ENCODE measurements at places on chromosomes 4 and X.

DNA sequence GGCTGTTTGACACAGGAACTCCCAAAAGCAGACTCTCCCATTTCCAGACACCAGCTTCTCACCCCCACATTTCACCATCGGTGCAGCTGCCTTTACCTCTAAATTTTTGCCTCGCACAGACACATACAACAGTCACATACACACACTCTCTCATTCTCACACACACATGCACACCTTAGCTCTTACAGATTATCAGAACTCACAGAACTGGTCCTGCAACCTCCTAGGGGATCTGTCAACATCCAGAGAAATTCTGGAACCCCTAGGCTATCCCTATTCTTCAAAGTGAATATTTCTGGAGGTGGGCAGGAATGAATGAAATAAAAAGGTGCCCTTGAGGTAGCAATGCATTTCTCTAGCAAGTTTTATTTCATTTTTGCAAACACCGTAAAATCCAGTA lies 4.1 kb downstream of the HS6ST2 start:
- DNase-seq: no peak

DNA sequence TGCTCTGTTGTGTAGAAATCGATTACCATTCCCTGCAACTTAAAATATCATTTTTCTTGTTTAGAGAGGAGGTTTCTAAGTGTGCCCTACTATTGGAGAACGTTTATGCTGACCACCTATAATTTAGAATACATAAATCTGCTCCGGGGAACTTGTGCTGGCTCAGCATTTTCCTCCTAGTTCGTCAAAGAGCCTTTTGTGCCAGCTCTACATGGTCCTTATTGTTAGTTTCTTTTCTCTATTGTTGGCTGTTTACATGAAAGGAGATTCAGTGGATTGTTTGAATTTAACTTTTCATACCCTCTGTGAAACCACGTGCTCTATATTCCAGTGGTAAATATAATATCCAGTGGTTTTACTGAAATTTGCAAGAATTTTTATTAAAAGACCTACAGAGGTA lies 53.4 kb upstream of the ATP8A1 start:
- DNase-seq: no peak

DNA sequence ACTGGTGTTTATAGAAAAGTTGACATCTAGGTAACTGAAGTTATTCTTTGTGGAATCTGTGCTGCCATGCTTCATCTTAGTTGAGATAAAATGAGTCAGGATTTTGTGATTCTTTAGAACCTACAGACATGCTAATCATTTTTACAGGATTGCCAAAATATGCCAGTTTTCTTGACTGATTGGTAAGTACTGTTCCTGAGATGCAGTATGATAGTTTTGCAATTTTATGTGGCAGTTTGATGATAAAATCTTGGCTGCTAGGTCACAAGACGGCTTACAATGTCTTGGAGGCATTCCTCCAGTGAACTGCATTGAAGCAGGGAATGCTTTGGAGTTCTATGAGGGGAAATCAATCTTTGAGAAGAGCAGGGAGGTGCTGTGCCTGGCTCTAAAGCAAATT lies 104.4 kb upstream of the ESX1 start:
- DNase-seq: no peak

- DNase-seq: no peak
Measured at GRCh38 chr4:41897698-41898097, 37.5 kb upstream of the TMEM33 start.

DNA sequence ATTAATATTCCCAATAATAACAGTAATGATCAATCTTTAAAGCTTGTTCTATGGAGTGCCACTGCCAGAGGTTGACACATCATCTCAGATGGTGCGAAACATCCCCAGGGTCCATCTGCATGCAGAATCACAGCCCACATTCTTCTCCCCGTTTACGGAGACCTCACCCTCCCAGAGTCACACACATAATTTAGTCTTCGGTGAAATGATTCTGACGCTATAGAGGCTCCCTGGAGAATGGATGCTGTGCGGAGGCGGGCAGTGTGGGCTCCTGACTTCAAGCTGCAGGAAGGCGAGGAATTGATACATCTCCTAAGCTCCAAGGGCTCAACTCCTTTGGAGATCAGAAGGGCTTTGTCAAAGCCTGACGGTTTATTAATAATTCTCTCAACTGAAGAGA lies 11.0 kb upstream of the ARHGAP36 start:
- no peak for DNase-seq

DNA sequence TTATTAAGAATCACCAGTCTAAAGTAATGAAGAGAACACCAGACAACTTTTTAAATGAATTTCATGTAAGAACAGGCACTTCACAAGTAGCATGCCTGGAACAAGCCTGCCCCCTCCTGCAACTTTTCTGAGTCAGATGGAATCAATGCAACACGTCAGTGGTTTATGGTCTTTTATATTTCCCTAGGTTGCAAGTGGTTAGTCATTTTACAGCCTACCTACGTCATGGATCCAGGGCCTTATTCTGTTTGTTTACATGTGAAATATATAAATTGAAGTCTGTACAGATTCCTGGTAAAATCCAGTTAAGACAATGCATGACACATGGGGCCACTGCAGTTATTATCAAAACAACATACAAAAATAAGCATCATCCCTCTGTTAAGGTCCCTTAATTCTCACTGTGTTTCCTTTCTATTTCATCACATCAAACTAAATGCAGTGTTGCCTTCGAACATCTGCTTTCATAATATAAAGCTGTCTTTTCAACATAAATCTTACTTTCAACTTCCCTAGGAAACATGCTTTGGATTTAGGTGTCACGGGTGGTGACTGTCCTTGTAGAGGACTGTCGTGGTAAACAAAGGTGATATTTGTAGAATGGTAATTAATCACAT lies 309.3 kb downstream of the FRMPD4 start:
- DNase-seq: no peak

DNA sequence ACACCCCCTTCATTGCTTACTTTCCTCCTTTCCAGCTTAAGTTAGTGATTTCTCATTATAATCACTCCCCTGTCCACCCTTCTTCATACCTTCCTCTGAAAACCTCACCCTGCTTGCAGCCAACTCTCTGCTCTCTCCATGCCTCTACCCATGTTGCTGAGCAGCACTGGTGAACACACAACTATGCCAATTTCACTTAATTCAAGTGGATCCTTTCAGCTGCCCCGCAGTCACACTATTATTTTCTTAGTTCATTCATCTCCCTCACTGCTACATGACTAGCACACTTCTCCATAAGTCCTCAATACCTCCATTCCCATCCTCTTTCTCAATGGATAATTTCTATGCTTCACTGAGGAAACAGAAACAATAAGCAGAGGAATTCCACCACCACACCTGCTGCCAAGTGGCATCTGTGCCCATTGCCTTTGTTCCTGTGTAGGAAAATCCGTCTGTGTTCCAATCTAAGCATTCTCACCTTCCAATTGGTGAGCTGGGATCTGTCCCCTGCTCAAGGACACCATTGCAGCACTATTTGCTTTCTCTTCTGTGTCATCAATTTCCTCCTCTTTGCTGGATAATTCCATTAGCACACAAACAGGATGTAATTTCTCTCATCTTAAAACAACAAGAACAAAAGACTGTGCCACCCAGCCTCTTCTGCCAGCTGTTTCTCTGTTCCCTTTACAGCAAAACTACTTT lies 25.2 kb upstream of the PRSS48 start:
- no peak for DNase-seq

DNA sequence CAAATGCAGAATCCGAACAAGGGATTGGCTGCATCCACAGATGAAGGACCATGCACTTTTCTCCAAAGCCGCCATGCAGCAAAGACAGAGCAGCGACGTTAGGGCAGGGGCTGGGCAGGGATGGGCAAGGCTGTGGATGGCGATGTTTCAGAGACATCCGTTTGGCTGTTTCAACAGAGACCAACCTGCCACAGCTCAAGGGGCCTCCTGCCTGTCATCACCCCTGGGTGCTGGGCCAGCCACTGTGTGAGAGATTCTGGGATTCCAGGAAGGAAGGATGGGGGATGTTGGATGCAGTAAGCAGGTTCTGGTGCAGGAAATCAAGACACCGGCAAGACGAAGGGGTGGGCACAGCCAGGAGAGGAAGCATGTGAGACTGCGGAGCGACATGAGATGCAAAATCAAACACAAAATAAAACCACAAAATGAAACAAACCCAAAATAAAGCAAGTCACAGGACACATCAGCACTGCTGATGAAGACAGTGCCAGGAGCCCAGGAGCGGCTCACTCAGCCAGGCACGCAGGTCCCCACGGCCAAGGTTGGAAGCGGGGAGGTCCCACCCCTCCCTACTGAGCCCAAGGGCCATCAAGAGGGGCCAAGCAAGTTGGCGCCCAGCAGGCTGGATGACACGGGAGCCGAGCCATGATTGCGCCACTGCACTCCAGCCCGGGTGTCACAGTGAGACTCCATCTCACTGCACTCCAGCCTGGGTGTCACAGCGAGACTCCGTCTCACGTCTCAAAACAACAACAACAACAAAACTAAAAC lies 68.1 kb downstream of the FAM53A start:
- no peak for DNase-seq

DNA sequence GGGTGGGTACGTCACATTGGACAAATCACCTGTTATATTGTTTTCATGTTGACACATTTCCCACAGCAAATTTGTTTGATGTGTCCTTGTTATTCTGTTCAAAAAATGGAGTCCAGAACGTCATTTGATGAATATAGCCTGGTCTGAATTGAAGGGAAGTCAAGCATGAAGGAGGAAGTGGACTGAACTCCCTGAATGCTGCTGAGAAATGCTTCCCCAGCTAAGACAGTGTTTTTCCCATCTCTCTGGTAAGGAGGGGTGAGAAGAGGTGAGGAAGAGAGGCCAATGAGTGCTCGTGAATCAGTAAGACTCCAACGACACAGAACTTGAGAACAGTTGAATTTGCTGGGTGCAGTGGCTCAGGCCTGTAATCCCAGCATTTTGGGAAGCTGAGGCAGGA lies 127.4 kb downstream of the RBM47 start:
- DNase-seq: no peak

GRCh38 chrX:21993265-21993664 lies 38.9 kb upstream of the PHEX start:
- no peak for DNase-seq

DNA sequence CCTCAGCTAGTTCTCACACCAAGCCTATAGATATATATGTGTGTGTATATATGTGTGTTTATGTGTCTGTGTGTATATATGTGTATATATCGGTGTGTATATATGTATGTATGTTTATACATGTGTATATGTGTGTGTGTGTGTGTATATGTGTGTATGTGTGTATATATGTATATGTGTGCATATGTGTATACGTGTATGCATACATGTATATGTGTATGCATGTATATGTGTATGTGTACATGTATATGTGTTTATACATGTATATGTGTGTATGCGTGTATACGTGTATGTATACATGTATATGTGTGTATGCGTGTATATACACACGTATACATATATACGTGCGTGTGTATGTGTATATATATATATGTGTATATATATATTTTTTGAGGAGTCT lies 18.3 kb downstream of the GTPBP6 start:
- DNase-seq: no peak

DNA sequence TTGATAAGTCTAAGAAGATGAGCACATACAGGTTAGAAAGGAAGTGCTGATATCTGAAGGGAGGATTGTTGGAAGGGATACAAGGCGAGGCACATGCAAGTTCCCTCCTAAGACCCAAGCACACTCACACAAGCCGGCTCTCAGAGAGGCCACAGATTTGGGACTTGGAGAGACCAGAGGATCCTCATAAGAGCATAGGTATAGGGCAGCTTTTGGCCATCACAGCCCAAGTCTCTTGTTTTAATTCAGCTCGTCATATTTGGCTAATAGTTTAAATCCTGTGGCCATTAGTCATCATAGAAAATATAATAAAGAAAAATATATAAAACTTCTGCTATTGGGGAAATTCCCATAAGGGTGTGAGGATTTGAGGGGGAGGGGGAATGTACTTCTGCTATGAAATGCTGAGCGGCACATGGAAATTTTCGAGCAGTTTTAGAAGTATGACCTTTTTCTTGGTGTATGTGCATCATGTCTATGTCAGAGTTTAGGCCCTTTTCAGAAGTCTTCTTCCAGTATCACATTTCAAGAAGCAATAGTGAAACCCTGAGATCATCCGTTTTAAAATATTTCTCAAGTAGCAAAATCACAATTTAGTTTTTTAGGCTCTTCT lies 97.7 kb downstream of the NFKB1 start:
- no peak for DNase-seq

DNA sequence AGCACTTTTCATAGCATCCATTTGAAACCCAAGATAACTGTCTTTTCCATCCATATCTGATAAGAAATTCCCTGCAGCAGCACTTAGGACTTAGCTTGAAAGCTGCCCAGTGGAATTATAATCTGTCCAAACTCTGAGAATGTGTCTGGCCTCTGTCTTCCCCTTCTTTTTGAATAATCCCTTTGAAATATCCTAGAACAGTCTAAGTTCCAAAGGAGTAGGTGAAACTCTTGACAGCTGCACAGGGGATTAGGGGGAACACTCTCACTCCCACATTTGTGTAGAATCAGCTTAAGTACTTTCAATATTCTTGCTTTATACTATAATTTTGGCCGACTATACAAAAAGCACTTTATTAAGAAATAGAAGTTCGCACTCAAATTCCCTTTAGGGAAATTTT lies 157.7 kb downstream of the PAPSS1 start:
- DNase-seq: no peak

DNA sequence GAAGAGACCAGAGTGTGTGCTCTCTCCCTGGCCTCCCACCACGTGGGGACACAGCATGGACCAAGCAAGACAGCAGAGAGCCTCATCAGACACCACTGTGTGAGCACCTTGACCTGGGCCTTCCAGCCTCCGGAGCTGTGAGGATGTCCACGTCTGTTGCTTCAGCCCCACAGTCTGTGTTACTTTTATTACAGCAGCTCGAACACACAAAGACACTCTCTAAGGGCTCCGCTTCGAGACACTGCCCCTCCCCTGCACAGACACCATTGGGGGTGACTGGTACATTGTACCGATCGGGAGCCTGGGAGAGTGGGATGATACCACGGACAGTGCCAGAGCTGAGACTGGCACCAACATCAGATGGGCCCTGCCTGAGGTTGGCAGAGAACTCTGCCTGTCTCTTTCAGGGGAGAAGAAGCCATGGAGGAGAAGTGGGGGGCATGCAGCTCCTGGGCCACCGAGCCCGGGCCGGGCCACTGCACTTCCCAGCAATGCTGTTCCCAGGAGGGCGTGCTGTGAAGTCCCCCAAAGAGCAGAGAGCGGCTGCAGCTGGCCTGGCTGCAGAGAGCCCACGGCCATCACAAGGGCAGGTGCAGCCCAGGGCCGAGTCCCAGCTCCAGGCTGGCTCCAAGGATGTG lies 48.1 kb upstream of the HMX1 start:
- DNase-seq: no peak

GRCh38 chr4:10207116-10207515 lies 90.5 kb upstream of the WDR1 start:
- no peak for DNase-seq

DNA sequence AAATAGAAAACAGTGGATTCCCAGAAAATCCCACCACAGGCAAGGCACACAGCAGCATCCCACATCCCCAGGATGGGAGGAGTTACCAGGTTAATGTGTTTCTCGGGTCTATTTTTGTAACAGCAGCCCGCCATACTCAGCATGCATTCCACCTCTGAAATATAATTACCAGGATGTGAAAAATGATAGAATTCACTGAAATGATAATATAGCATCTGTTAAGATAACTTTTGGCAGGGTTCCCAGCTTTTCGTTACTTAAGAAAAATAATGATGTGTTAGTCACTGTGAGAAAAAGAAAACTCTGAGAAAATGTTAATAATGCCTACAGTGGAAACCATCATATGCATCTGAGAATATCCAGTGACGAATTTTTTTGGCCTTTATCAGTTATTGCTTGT lies 87.1 kb downstream of the VCX2 start:
- no peak for DNase-seq

GRCh38 chrX:104307341-104307740 lies 52.6 kb upstream of the ESX1 start:
- DNase-seq: no peak

- no peak for DNase-seq
Measured at GRCh38 chr4:47930971-47931804, 16.8 kb upstream of the NFXL1 start.
